ENCODE measurements at places on chromosomes 1 and 21. TPM values are rescaled to one million over a fixed set of nuclear protein-coding genes. Genes with fewer than 3 reads are reported as not detected.

Gene SLC6A17
- under 0.01 TPM for total RNA-seq

Gene SPRR1B
- total RNA-seq: not detected

Gene COL6A2
- 6.5 TPM for total RNA-seq

Gene FMO4
- 0.16 TPM for total RNA-seq

Measured in bladder microvascular endothelial cell (primary cell).